ENCODE measurements at places on chromosomes 2 and 18.

DNA sequence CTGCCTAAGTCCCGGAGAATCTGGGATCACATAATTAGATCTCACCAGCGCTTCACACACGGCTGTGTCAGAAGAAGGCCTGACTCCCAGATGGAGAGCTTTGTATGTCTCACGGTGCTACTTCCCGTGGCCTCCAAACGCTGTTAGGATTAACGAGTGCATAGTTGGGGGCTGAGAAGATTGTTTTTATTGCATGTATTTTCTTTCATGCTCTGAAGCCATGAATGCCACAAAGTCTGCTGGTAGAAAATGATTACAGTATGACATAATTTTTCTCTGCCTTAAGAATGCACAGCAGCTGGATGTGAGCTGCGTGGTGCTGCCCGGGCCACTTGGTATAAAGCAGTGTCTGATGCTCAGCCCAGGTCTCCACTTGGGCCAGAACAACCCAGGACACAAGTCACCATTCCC lies 166.5 kb downstream of the SEPTIN10 start:
- DNase-seq = peak; percentile 64

DNA sequence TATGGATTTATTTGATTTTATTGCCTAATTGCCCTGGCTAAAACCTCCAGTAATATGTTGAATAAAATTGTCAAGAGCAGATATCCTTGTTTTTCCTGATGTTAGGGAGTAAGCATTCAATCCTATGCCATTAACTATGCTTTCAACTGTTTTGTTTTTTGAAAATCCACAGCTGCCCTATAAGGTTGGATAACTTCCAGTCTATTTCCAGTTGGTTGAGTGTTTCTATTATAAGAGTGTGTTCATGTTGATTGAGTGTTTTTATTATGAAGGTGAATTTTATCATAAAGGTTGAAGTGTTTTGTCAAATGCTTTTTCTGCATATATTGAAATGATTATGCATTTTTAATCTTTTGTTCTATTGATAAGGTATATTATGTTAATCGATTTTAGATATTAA lies 149.9 kb upstream of the SCN7A start:
- no peak for DNase-seq

DNA sequence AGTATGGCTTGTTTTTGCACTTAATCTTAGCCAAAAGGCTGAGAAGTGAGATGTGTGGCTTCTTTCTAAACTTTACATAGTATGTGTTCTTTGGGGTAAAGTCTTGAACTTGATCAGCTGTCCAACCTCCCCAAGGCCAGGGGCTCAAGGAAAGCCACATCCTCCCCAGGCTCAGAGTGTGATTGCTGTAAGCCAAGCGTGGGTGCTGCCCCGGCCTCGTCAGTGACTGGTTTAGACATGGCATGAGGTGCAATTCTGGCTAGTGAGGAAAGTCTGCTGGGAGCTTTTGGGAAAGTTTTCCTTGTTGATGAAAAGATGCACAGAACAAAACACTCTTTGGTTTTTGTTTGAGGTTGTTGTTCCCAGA lies 40.2 kb downstream of the TMEM177 start:
- DNase-seq = no peak

GRCh38 chr2:184444623-184445223 lies 153.6 kb upstream of the ZNF804A start:
- DNase-seq = no peak

DNA sequence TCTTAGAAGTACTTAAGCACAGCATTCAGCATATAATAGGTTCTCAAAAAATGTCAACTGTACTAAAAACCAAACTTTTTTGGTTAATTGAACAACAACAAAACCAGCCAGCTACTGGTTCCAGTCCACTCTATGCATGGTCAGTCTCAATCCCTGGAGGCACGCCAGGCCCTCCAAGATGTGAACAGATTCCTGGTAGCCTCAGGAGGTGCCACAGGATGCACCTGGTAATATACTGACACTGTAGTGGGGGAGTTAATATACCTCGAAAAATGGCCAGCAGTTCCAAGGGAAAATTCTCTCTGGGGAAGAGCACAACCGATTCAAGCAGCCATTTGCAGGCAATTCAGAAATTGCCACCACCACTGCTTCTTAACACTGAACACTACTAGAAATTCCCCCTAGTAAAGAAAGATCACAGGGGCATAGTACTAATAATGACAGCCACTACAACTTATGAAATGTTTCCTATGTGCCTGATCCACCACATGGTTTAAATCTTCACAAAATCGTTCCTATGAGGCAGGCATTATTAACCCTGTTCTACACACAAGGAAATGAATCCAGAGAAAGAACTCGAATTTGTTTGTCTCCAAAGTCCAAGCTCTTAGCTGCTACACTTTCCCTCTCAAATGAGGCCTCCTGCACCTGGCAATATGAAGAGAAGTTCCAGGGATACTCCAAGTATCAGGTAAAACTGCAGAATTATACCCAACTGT lies 3.4 kb downstream of the MGAT4A start:
- DNase-seq = no peak
